ENCODE measurements at places on chromosomes 1 and 21.
A peak's percentile ranks its signal among the peaks of the same experiment; 100 is the strongest.

DNA sequence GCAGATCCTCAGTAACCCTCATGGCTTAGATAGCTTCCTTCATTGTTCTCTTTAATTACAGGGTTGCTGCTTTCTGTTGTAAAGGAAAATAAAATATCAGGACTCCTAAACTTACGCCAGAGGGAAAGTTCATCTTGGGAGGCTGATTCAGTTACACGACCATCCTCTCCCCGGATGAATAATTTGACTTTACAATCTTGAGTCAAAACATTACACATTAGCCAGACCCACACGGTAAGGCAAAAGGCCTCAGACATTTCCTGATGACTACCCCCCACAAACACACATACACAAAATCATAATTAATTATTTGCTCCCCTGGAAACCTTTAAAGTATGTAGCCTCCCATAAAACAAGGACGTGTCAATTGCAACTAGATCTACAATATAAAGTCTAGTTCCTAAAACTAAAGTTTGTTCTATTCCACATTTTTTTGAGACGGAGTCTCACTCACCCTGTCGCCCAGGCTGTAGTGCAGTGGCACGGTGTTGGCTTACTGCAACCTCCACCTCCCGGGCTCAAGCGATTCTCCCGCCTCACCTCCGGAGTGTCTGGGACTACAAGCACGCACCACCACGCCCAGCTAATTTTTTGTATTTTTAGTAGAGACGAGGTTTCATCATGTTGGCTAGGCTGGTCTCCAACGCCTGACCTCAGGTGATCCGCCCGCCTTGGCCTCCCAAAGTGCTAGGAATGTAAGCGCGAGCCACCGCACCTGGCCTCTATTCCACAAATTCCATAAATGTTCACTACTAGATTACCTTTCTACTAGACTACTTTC is 830 bp upstream of the PRDX1 start:
- no peak for DNase-seq

DNA sequence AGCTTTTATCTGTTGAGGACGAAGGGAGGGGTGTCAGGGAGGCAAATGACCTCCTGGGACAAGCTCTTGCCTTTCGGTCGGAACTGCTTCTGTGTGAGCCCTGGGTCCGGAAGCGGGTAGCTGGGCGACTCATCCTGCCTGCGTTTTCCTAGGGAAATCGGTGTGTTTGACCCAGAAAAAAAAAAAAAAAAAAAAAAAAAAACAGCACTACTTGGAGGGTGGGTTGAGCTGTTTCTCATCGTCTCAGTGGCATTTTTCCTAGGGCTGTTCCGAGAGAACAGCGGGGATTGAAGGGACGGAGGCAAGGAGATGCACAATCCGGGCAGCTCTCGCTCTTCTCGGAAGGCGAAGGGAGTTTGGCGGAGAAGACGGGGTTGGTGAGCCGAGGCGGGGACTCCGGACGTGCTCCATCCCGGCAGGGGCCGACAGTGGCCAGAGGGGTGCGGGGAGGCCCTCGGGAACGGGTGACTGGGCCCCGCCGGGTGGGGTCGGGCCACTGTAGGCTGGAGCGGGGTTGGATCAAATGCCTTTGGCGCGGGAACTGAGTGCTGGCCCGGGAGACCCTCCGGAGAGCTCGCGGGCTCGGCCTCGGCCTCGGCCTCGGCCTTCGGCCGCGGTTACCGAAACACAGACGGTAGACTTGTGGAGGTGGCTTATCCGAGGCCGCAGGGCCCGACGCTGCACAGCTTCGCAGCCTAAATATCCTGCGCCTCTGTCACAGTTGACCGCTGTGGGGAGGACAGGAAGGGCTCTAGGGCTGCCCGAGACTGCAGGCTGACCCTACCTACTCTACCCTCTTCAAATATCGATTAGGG is 2.4 kb upstream of the BARHL2 start:
- DNase-seq, result no peak

GRCh38 chr1:46490406-46490655 is 695 bp downstream of the DMBX1 start:
- DNase-seq, result no peak

DNA sequence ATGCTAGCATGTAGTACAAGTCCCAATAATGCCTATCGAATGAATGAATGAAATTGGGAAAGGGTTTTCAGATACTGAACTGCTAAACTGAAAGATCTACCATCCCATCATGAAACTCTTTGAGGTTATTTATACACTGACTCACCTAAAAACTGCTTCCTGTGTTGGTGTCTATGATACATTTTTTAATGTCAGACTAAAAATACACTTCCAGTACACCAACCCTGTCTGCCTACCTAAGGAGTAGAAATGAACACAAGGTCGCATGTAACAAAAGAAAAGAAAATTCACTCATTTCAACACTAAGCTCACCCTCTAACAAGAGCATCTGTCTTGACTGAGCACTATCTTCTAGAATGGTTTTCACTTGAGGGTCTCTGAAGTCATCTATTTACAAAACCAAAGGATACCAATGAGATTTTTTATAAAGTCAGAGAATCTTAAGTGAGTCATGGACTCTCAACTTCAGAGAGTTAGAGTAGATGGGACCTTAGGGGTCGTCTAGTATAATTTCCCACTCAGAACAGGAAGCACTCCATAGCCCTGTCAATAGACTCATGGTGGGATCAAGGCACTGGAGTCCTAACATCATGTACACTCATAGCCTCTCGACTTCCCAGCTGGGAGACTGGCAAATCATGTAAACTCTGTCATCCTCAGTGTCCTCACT is 53.4 kb downstream of the WLS start:
- no peak for DNase-seq

- no peak for DNase-seq
Measured at GRCh38 chr1:227845519-227845918, 30.0 kb downstream of the PRSS38 start.

DNA sequence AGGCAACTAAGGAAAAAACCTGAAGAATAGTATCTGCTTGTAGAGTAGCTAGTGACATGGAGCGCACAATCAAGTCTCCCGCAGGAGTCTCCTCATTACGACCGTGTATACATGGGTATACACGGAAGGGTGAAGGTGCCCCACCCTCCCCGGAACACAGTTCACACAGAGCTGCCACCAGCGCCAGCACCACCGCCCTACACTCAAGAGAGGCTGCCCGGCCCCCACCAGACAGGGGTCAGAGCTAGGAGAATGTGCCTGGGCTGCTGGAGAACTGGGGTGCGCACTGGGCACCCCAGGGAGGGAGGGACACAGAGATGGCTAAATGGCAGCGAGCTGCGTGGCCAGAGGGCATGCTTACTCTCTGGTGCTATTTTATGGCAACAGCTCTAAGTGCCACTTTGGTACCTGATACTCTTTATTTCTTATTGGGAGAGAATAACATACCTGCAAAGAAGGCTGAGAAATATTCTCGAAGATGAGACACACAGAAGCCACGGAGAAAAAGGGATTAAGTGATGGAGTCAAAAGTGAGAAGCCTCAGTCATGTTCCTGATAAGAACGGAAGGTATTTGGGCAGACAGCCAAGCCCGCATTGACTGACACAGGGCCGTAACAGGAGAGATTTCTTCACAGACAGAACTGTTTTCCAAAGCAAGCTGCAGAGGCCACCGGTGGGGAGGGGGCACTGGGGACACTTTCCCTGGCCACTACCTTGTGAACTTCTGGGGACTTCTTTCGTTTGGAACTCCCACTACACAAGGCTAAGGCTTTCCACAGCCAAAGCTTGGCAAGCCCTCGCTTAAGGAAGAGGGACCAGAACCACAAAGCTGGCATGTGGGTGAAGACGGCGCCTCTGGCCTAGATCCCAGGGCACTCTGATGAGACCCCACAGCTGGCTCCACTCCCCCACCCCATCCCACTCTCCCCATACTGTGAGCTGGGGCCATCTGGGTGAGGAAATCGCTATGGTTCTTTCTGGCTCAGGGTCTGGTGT is 108.0 kb downstream of the PGBD5 start:
- no peak for DNase-seq

- peak; percentile 41 for DNase-seq
Measured at GRCh38 chr1:41317361-41317760, 43.9 kb upstream of the FOXO6 start.

DNA sequence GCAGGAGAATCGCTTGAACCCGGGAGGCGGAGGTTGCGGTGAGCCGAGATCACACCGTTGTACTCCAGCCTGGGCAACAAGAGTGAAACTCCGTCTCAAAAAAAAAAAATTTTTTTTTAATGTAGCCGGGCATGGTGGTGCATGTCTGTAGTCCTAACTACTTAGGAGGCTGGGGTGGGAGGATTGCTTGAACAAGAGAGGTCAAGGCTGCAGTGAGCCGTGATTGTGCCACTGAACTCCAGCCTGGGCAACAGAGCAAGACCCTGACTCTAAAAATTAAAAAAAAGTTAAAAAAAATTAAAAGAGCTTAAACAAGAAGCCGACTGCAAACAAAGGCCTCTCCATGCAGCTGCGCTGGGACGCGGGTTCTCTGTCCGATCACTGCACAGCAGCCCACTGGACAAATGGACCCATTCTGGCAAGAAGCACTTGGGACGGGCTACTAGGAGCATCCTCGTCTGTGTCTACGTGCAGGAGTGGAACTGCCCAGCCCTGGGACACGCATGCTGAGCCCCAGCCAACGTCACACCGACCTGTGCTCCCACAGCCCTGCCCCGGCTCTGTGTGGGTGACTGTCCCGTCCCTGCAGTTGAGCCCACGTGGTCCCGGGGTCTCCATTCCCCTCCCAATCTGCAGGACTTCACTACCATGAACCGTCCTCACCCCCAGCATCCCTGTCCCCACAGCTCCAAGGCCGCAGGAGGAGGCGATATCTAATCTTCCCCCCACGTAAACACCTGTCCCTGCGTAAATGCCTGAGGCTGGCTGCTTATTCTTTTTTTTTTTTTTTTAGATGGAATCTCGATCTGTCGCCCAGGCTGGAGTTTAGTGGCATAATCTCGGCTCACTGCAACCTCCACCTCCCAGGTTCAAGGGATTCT is 12.3 kb downstream of the SLC35E2B start:
- no peak for DNase-seq

DNA sequence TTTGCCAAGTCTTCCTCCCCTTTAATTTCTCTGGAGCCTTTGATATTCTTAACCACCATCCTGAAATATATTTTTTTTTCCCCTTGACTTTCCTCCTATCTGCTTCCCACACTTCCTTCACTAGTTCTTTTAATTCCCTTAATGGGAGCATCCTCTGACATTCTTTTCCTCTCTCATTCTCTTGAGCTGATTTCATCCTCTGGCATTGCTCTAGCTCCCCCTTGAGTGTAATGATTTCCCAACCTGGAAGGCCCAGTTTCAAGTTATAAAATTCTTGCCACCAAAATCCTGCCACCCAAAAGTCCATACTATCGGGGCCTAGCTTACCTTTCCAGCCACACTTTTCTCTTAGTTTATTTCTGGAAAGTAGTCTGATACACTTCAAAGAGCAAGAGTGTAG is 39.5 kb upstream of the UBE2U start:
- DNase-seq, result peak; percentile 38

- no peak for DNase-seq
Measured at GRCh38 chr1:201507360-201507675, 395 bp upstream of the CSRP1 start.

DNA sequence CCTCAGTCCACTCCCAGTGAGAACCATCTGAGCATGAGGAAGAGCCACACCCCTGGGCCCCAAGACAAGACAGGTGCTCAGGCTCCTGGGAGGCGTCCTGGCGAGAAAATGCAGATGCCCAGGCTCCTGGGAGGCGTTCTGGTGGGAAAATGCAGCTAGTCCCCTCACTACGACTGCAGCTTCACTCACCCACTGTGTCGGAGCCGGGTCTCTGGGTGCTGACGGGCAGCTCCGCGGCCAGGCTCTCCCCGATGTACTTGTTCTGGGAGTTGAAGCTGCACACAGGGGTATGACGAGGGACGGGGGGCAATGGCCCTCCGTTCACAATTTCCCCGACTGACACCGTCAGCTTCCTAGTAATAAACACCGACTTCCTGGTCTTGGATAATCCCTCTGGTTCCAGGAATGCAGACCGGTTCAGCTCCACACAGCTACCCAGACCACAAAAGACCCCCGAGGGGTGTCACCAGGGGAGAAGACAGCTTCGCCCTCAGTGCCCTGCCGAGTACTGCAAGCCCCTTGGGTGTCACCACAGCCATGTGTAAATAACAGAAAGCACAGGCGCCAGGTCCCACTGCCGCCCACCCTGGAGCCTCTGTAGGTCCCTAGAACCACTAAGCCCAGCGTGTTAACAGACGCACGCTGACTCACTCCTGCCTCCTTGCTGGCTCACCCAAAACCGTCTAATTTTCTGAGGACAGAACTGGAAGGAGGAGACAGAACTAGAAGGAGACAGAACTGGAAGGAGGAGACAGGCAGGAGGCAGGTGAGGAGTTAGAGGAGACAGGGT is 19.5 kb downstream of the MCM3AP start:
- no peak for DNase-seq

DNA sequence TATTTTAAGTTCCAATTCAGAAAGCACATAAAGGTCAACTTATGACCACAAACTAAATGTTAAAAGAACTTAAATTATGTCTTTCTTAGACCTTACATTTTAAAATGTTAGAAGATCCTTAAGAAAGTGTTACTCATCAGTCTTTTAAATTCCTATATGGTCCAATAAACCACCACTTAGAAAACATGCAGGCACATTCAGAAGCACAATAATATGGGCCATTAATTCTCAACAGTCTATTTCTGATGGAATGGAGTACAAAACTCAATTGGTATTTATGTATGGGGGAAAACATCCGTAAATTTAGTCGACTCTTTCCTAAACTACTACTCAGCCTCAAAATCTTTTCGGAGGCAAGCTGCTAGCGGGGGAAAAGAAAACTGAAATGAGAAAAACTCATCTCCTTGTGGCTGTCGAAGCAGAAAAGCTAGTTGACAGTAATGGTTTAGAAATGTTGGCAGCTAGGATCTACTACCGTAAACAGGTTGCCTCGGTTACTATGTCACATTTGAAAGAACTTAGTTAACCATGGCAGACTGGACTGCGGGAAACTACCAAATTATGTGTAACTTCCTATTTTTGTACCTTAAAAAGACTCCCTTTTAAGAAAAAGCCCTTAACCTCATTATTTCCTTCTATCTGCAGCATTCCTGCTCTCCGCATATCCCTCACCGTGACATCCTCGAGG is 1.0 kb downstream of the TRMT1L start:
- DNase-seq, result no peak

DNA sequence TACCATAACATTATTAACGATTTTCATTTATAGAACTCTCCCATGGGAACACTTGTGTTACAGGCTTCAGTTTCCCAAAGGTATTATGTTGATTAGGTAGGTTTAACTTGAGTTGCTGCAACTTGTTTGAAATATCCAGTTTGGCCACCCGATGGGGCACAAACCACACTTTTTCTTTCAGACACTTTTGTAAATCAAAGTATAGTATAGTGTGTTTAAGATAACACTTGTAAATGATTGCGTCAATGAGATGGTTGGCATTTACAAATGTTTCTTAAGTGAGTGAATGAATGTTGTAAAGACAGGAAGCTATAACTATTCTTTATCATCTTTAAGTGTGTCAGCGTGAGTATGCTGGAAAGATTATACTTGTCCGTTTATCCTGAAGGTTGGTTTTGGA is 4.3 kb downstream of the XPR1 start:
- no peak for DNase-seq

- DNase-seq, result no peak
Measured at GRCh38 chr21:33327326-33327725, 2.6 kb downstream of the IFNAR1 start.
